ENCODE measurements at places on chromosomes 16 and 17.
A peak's percentile ranks its signal among the peaks of the same experiment; 100 is the strongest.

- no peak for DNase-seq
Observed at GRCh38 chr17:67093348-67093747, 49.0 kb downstream of the CACNG1 start.

GRCh38 chr17:7120123-7120522, 5.5 kb upstream of the ASGR2 start:
- no peak for DNase-seq

- DNase-seq, result no peak
Observed at GRCh38 chr17:53270936-53271335, 551.8 kb upstream of the KIF2B start.

GRCh38 chr16:69319381-69319780, 8.2 kb downstream of the VPS4A start:
- no peak for DNase-seq

DNA sequence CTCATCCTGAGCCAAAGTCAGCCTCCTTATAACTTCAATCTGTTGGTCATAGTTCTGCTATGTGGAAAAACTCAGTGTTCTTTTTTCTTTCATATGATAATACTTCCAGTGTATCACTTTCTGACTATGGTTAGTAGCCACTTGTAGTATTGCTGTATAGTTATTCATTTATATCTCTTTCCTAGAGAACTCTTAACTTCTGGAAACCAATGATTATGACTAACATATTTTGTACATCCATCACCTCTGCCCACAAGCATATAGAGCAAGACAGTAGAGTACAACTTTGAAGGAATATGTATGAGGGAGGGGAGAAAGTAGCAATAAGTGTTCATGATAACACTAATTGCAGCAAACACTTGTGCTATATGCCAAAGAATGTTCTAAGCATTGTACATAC, 38.6 kb downstream of the COX10 start:
- DNase-seq, result no peak

DNA sequence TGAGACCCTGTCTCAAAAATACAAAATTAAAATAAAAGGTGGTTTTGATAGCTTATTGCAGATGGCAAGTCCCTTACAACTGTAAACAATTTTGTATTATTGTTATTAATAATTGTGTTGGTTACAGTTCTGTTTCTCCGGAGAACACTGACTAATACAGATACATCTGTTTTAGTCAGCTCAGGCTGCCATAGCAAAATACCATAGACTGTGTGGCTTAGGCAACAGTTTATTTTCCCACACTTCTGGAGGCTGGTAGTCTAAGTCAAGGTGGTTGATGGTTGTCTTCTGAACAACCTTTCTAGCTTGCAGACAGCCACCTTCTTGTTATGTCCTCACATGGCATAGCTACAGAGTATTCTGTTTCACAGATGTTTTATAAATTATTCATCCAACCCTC, 14.2 kb upstream of the IL21R start:
- no peak for DNase-seq

DNA sequence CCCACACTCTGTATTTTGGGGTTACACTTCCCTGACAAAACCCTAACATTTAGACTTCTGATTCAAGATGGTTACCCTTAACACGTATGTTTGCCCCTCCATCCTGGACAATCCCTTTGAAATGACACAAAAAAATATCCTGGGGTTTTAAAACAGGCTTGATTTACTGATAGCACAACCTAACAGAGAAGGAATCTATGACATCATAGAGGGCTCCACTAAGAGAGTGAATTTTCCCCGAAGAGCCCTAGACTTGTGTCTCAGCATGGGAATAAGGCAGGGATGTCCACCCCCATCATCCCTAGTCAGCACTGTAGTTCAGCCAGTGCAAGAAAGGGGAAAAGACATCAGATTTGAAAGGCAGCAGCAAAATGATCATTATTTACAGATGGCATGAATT, 15.8 kb upstream of the SRCIN1 start:
- no peak for DNase-seq

DNA sequence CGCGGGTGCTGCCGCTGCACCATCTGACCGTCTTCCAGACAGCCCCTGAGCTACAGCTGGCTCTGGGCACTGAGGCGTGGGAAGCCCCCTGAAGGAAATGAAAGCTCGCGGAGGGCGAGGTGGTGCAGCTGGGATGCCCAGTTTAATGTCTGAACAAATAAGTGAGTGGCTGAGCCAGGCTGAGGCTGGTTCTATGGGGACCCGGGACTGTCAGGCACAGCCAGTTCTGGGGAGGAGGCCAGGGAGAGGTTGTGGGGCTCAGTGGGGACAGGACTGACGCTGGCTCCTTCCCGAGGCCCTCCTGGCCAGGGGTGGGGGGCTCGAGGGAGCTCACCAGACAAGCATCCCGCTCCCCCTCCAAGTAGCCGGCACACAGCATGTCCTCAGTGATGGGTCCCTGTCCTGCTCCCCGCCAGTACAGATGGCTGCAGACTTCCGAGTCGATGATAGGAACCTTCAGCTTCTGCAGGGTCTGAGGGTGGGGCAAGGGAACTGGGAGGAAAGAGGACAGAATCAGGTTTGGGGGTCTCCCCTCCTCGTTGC, 4.4 kb downstream of the PRSS22 start:
- no peak for DNase-seq

- no peak for DNase-seq
Observed at GRCh38 chr16:88569614-88569984, 604 bp upstream of the ZC3H18 start.

- DNase-seq, result peak; percentile 23
Observed at GRCh38 chr17:37168731-37169353, 206.9 kb upstream of the C17orf78 start.

GRCh38 chr17:40191237-40192208, 14.3 kb downstream of the RAPGEFL1 start:
- DNase-seq, result peak; percentile 41

GRCh38 chr16:84286578-84287240, 8.0 kb upstream of the WFDC1 start:
- DNase-seq, result no peak

- DNase-seq, result no peak
Observed at GRCh38 chr16:86931410-86931941, 353.1 kb downstream of the FOXL1 start.

GRCh38 chr17:1787301-1787902, 25.5 kb downstream of the SERPINF1 start:
- DNase-seq, result no peak

- no peak for DNase-seq
Observed at GRCh38 chr16:85083051-85083639, 29.1 kb downstream of the CIBAR2 start.

DNA sequence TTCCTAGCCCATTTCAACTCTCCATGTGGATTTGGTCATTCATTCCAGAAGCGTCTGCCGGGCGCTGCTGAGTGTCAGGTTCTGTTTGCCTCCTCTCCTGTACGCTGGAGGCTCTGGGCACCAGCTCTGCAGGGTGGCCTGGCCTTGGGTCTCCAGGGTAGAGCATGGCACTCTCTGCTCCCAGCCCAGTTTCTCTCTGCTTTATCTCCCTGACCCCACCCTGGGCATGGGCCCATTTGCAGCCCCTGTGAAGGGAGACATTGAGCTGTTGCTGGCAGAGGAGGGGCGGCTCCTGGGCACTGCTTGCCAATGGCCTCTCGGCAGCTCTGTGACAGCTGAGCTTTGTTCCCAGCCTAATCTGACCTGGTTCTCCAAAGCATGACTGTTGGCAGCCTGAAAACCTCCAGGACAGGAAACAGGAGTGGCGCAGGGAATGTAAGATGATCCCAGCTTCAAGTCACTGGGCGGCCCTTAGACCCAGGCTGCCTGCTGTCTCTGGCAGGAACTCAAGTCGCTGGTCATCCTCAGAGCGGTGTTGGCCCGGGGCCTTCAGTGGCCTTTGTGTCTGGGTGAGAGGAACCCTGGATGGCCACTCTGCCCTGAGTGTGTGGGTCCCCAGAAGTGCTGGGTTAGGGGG, 146.8 kb downstream of the SEC14L1 start:
- peak; percentile 73 for DNase-seq
